Mucosa of descending colon (tissue), 3 donors: ENCODE measurements at places on chromosomes 2 and 18. TPM values are rescaled to one million over a fixed set of nuclear protein-coding genes. Genes with fewer than 3 reads are reported as not detected.

G6PC2 gene
- total RNA-seq = not detected

ZC3H8 gene
- total RNA-seq = 8.7 TPM

ZBTB14 gene
- total RNA-seq = 9.1 TPM

GRCh38 chr2:25567406-25567805, 106.0 kb downstream of the DTNB start:
- DNase-seq = no peak

GRCh38 chr18:37578886-37579513, 13.4 kb upstream of the CELF4 start:
- DNase-seq = no peak

GRCh38 chr2:207617011-207617671, 8.1 kb downstream of the METTL21A start:
- DNase-seq = no peak

DNA sequence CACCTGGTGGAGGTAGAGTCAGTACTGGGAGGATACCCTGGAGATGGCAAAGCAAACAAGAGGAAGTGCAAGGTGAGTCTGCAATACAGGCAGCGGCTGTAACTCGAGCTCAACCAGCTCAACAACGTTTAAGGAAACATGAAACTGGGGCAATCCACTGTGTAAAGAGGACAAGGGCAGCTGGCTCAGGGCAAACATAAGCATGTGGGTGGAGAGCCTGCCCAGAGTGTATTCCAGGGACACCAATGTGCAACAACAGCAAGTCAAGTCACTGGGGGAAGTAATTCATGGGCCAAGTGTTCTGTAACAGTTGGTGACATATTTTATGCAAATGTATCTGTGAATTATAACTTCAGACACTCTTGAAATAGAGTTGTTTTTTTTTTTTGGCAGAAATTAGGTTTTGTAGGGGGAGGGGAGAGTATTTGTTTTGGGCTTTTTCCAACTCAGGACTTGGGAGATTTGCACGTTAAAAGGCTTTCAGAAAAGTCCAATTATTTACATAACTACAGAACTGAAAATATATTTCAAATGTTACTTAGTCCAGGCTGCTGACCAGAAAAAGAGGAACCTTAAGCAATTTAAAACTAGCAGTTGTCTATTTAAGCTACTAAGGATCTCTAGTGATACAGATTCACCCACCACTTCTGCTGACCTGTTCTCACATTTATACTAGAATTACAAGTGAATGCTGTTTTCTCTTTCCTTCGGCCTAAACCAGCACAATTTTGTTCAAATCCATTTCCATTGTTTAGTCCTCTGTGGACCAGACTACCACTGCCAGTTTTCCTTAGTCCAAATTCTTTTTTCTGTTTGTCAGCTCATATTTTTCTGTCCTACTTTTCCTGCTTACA, 18.6 kb downstream of the NRXN1 start:
- peak; percentile 43 for DNase-seq

DNA sequence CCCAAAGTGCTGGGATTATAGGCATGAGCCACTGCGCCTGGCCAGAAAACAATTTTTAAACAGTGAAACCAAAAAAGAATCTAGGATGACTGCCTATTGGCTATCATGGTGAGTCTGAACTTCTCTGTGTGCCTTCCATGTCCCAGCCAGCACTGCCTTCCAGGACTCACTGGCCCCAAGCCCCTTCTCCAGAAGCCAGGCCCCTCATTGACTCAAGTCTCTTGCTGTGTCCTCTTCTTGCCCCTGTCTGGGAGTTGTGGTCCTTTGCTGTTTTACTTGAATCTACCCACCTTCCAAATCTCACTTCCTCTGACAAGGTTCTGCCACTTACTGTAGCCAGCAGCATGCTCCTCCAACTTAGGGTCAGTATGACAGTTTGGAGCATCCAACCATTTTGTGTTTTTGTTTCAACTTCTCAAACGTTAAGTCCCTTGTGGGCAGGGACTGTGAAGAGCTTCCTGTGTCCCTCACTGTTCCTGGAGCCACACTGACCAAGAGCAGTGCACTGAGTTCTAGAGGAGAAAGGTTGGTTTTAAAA, 41.7 kb downstream of the ST3GAL5 start:
- no peak for DNase-seq

DNA sequence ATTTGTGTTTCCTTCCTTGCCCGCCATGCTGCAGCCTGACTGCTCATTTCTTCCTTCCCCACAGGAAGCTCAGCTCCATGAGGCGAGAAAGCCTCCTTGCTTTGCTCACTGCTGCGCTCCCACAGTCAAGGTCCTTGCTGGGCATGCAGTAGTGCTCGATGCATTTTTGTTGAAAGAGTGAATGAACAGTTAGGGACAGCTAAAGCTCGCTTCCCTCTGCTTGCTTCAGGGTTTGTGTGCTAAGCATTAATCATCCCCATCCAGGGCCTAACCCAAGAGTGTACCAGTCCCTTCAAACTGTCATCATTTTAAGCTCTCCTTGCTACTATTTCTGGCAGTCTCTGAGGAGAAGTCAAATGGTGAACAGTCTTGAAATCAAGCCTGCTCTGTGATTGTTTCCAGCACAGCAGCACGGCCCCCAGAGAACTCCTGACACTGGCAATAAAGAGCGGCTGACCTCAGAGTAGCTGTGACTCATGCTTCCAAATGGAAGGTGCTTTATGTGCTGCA, 171.7 kb upstream of the SOX11 start:
- no peak for DNase-seq

GRCh38 chr18:47547539-47548202, 296.2 kb upstream of the SKOR2 start:
- DNase-seq = no peak
